RCC 7860 (cell line): ENCODE measurements at places on chromosomes 7 and 10.
A peak's percentile ranks its signal among the peaks of the same experiment; 100 is the strongest.

DNA sequence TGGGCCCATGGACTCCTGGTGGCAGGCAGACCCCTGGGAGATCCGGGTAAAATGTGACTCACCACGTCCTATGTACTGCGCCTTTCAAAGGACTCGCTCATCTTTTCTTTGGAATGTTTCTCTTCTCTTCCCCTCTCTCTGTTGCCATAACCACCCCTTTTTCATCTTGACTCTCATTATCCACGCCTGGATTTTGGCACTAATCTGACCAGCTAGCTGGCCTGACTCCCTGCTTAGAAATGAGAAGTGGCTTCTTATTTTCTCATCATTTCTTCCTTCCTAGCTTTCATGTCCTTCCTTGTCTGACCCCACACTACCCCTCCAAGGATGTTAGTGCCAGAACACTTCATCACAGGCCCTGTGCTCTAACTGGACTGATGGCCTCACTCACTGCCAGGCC lies 98.0 kb upstream of the FAM171A1 start:
- DNase-seq, result no peak

GRCh38 chr10:5317547-5318107 lies 47.1 kb upstream of the UCN3 start:
- DNase-seq, result peak; percentile 98

DNA sequence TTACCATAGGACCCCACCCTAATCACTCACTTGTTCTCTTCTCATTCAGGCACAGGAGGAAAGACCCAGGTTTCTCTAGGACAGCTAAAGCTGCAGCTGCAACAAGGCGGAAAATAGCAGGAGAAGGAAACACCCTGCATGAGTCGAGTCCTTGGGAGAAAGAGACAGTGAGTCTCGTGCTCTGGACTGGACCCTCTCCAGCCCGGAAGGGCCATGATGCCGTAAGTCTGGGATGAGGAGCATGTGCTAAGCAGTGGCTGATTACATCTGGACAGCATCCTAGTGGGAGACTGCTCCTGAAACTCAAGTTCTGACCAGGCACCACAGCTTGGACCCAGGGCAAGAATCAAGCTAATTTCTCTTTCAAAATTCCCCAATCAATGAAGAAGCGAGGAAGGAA lies 39.4 kb downstream of the FBXW4 start:
- DNase-seq, result no peak

- DNase-seq, result no peak
Measured at GRCh38 chr10:10591715-10592341, 425.8 kb upstream of the CELF2 start.

DNA sequence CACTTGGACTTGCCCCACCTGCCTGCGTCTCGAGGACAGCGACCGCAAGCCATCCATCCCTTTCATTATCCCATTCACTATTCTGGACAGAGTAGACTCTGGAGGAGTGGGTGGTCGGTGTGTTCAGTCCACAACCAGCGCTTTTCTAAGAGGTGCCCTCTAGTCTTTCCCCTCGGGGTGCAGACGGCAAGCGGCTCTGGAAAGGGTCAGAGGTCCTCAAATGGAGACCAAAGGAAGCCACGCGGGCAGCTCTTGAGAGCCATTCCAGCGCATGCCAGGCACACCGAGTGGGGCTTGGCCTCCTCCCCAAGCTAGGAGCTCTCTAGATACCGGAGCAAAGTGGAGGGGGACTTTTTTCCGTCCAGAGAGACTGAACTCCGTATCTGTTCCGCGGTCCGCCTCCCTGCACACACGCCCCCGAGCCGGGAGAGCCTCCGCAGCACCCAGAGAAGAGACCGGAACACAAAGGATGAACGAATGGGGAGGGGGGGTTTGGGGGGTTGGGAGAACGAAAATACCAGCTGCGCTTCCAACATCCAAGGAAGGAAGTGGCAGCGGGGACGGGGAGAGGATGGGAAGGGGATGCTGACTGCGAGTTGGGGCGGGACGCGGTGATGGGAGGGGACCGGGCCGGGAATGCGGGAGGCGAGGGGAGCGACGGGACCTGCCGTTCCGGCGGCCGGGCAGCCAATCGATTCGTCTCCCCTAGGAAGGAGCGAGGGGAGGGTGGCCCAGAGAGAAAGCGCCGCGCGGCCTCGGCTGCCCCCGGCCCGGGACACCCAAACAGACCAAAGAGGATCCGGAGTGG lies 515 bp downstream of the GSDME start:
- peak; percentile 30 for DNase-seq

GRCh38 chr7:17357952-17358351 lies 59.5 kb downstream of the AHR start:
- no peak for DNase-seq

DNA sequence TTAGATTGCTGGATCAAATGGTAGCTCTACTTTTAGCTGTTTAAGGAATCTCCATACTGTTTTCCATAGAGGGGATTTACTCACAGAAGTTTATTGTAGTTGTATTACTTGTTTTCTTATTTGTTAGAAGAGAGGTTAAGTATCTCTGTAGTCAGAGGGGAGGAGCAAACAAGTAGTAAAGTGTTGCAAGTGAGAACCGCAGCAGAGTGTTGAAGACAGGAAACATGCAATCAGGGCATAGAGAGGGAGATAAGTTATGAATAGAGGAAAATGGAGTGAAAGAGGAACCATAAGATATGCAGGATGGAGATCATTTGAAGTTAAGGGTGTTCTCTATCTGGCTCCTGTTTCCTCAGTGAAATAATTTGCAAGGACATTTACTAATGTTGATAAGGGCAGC lies 331.4 kb upstream of the TMEM229A start:
- no peak for DNase-seq

GRCh38 chr10:79984851-79985250 lies 35.9 kb upstream of the SFTPD start:
- peak; percentile 33 for DNase-seq

- DNase-seq, result no peak
Measured at GRCh38 chr10:91242940-91243339, 22.5 kb downstream of the PCGF5 start.

GRCh38 chr7:128040205-128040604 lies 9.0 kb upstream of the LRRC4 start:
- no peak for DNase-seq

GRCh38 chr10:110963162-110963561 lies 43.8 kb downstream of the SHOC2 start:
- no peak for DNase-seq

DNA sequence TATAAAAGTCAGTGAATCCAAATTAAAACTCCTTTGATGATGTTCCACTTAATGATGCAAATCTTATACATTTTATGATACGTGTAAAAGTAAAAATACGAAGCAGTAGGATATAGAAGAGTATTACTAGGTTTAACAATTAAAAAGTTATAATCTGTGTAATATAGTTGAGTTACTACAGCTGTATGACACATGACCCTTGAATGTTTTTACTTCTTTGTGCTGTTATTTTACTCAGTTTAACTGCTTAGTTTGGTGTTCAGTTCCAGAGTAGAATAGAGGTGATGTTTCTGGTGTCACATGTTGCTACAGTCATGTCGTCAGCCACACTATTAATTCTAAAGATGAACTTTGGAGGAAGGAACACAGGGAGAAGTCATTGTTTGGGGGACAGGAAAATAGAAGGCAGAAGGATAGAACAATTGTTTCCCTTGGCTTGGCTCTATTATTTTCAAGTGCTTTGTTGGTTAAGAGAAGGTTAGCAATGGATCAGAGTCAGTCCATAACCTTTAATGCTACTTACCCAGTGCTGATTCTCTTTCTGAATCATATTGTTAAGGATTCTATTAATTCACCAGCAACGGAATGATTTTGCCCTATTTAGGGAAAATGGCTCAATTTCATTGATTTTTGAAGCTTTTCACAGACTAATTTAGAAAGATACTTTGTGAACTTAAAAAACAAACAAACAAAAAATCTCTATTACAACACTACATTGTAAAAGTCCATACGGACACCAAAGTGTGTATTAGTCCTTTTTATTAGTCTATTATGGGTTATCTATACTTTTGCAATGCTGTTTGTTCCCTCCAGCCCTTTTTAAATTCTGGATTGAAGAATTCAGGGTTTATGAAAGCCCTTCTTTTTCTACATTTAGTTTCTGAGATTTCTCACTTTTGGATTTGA lies 73.4 kb downstream of the CPED1 start:
- no peak for DNase-seq
